M059J (cell line): ENCODE measurements at places on chromosomes 13 and 19. TPM values are rescaled to one million over a fixed set of nuclear protein-coding genes. Genes with fewer than 3 reads are reported as not detected.

- DNase-seq, result no peak
Observed at GRCh38 chr13:39102981-39103490, 64.8 kb downstream of the NHLRC3 start.

The PLIN4 gene
- total RNA-seq, result 0.02 TPM in 2 replicates

GRCh38 chr13:25686831-25687470 lies 315.2 kb downstream of the ATP8A2 start:
- DNase-seq, result no peak

GRCh38 chr13:23806874-23807526 lies 82.2 kb downstream of the MIPEP start:
- no peak for DNase-seq
